H1 (cell line): ENCODE measurements at places on chromosomes 4 and X. TPM values are rescaled to one million over a fixed set of nuclear protein-coding genes. Genes with fewer than 3 reads are reported as not detected.

- no peak for DNase-seq
Measured at GRCh38 chr4:100633269-100633668, 115.4 kb upstream of the EMCN start.

DNA sequence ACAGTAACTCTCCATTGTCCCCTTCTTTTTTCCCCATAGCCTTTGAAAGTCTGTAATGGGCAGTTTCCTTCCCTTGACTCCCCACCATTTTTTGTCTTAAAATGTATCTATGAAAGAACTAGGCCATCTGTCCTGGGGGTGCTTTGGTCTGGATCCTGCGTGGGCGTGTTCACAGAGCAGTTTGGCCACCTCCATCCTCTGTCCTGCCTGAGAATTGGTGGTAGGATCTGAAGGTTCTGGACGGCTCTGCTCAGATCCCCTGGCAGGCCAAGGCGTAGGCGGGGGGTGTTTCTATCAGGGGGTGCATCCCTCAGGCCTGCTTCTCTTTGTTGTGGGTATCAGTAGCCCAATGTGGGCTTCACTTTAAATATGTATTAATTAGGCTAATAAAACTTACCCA, 107.1 kb downstream of the FAM193A start:
- DNase-seq = no peak

DNA sequence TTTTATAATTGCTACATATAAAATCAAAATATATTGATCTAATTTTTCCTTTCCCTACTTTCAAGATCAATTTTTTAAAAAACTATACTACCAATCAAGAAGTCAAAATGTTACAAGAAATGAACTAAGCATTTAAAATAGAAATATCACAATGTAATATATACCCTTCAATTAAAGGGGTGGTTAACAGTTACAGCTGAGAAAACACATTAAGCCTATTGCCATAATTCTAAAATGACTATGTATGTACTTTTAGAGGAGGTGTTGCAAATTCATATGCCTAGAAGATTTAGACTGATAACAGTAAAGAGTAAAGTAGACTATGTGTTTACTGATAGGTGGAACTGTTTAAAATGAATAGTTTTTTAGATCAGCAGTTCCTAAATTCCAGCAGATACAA, 3.7 kb downstream of the NUP54 start:
- DNase-seq = no peak

DNA sequence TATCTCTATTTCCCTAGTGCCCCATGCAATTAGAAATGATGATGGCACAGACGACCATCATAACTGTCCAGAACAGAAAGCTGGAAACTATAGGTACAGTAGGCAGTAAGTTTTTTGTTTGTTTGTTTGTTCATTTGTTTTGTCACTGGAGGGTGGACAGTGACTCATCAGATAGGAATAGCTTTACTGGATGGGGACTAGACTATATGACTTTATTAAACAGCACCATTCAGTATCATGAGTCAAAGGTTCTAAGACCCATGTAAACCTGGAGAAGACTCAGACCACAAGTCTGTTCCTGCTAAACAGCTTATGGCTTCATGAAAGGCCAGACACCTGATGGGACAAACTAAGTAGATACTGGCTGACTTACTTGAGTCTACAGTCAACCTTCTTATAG, 38.4 kb downstream of the PLAC1 start:
- DNase-seq = no peak

DNA sequence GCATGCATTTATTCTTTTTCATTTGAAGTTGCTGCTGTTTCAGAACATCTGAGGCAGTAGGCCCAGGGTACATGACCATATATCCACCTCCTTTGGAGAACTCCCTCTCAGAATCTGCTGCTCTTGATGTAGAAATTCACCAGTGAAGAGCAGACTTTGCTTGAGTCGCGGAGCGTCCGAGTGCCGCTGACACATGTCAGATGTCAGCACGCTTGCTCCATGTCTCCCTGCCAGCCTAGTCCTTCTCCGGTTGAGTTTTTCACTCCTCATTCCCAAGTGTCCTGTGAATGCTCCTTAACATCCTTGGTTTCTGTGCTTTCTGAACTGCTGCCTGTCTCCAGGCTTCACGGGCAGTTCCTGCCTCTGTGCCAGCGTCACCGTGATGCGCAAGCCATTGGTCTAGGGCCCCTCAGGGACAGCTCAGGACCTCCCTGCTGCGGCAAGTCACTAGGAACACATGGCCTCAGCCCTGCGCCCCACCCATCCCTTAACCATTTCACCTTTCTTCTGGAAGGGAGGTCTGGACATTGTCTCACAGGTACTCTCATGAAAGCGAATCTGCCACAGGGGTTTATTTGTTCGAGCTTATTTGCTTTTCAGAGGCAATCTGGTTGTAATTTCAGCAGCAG, 93.1 kb upstream of the RBPJ start:
- no peak for DNase-seq

GRCh38 chr4:168408620-168409019, 71.7 kb downstream of the DDX60L start:
- DNase-seq = no peak

DNA sequence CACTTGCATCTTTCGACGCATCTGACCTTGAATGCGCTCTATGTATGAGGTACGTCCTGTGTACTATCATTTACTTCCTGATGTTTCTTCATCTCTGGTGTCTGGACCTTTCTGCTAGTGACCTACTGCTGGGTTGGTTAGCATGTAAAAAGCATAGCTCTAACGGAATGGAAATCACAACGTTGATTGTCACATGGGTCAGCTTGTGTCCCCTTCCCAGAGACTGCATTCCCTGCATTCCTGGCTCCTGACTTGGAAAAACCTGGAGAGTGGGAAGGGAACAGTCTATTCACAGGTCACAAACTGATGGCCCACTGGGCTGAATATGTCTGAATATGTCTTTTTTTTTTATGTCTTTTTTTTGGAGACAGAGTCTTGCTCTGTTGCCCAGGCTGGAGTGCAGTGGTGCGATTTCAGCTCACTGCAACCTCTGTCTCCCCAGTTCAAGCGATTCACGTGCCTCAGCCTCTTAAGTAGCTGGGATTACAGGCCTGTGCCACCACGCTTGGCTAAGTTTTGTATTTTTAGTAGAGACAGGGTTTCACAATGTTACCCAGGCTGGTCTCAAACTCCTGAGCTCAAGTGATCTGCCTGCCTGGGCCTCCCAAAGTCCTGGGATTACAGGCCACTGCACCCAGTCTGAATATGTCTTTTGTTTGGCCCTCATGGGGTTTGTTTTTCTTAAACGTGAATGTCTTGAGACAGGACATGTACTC, 16.3 kb downstream of the LONRF3 start:
- no peak for DNase-seq

DNA sequence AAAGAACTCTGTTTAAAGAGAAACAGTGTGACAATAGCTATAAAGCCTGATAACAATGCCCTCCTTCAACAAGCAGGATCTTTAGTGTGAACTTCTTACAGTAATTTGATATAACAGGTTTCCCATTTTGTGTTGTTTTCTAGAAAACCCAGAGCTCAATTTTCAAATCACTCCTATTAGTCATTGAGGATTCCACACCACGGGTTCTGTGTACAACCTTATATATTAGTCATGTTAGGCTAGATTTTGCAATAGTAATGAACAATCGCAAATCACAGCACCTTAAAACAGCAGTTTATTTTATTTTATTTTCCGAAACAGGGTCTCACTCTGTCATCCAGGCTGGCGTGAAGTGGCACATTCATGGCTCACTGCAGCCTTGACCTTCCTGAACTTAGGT, 1020.9 kb upstream of the INTU start:
- DNase-seq = no peak

- DNase-seq = no peak
Measured at GRCh38 chr4:25069014-25069413, 38.3 kb upstream of the LGI2 start.

DNA sequence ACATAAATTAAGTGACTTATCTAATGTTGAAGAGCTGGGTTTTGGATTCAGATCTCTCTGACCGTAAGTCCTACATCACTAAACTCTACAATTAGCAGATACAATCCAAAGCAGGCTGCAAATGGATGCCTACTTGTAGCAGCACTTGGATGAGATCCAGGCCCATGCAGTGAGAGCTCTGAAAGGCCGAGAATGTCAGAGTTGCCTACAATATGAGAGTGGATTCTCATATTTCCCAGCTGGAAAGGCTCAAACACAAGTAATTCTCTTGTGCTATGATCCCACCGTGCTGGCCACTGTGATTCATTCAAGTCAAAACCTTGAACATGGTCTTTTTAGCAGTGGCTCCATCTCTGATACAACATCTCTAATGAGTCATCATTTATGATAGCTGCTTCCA, 125.4 kb upstream of the CHRDL1 start:
- no peak for DNase-seq

DNA sequence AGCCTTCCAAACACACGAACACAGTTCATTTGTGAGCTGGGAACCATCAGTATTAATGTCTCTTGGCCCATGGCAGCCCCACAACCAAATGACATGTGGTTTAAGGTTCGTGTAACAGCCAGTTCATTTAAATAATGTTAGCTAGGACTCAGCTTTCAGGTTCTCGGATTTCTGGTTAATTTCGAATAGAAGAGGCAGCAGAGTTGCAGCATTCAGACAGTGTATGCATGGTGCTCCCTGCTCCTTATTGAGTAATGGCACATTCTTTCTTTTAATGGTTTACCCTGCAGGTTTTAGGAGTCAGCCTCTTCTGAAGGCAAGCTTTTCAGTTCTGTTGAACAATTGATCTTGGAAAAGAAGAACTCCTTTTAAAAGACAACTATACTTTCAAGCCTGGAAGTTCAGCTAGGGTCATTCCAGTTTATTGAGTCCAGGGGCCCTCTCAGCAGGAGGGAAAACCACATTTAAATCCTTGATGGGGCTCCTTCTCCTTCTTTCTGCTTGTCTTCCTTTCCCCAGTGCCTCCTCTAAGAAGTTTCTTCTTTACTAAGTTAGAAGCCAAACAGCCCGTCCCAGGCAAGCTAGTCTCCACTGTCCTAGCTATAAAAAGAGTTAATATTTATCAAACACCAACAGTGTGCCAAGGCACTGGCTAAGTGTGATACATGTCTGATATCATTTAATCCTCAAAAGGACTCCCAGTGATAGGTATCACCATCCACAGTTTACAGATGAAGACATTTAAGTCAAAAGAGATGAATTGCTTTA, 5.0 kb upstream of the RNF175 start:
- DNase-seq = no peak

DNA sequence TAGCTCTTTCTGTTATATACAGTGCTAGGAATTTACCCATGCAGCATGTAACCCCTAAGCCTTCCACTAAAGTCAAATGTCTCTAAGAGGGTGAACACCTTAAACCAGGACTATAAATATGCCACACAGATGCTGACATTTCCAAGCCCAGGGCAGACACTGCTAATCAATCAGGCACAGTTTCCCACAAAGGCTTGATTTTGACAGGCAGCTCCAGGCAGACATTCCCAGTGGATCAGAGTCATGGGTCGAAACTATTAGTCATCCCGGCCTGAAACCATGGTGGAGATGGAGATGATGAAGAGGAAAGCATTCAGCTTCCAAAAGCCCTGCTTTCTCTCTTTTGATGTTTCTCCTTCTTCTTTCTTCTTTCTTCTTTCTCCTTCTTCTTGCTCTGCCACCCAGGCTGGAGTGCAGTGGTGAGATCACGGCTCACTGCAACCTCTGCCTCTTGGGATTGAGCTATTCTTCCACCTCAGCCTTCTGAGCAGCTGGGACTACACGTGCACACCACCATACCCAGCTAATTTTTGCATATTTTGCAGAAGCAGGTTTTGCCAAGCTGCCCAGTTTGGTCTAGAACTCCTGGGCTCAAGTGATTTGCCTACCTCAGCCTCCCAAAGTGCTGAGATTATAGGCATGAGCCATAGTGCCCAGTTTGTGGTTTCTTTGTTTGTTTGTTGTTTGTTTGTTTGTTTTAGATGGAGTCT, 21.0 kb upstream of the SORCS2 start:
- no peak for DNase-seq

DNA sequence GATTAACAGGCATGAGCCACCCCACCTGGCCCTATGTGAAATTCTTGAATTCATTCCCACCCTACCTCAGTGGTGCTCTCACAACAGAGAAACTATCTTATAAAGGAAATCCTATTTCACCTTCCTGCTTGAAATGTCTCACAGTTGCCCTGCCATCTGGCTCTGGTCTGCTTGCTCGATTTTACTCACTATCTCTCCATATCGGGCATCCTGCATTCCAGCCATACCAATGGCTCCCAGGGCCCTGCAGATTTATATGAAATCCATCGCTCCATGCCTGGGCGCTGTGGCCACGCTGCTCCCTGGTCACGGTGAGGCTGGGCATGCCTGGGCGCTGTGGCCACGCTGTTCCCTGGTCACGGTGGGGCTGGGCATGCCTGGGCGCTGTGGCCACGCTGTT, 15.8 kb downstream of the SORBS2 start:
- DNase-seq = no peak

DNA sequence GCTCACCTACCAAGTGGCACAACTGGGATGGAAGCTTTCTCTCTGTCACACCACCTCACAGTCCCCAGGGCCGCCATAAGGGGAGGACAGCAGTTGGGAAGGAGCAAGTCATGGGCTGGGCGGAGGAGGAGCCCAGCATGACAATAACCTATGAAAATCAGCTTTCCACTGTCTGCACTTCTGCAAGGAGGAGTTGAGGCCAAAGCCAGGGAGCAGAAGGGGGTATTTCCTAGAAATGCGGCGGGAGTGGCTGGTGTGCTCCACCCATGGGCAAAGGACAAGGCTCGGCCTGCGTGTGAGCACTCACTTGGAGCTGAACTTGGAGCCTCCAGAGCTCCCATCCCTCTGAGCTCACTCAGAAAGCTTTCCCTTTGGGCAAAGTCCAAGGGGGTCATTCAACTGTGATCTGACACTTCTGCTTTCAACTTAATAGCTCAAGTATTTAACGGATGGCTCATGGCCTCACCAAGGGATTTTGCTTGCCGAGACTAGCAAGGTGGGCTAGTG, 18.5 kb downstream of the APLN start:
- DNase-seq = no peak

DNA sequence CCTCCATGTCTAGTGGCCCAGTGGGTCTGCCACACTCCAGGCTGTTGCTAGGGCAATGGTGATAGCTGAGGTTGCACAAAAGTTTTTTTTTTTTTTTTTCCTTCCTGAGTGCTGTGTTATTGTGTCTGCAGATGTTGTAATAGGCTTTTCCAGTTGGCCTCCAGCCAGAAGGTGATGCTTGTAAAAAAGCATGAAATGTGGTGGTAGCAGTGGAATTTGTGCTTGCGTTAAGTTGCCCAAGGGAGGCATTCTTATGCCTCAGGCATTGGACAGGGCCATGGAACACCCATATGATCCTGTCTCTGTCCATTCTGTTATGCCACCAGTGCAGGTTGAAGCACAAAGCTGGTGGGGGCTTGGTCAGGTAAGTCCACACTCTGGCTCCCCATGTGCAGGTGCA, 660.5 kb upstream of the SPANXN1 start:
- DNase-seq = no peak

GRCh38 chr4:3388471-3389232, 53.1 kb upstream of the HGFAC start:
- no peak for DNase-seq

The NAP1L3 gene
- 55.2 and 58.8 TPM in 2 replicates for total RNA-seq

The PAGE1 gene
- not detected in 2 replicates for total RNA-seq

The POU4F2 gene
- not detected in 2 replicates for total RNA-seq

The CDKL5 gene
- total RNA-seq = 15.1 and 15.6 TPM in 2 replicates

The GPC3 gene
- 70.7 and 71.9 TPM in 2 replicates for total RNA-seq
